ENCODE measurements at places on chromosomes 5 and 9.
A peak's percentile ranks its signal among the peaks of the same experiment; 100 is the strongest.

GRCh38 chr5:36323926-36324781 is 22.5 kb upstream of the RANBP3L start:
- no peak for DNase-seq

GRCh38 chr9:99265691-99266090 is 43.6 kb downstream of the SEC61B start:
- DNase-seq: no peak

- DNase-seq: no peak
These were observed 98.8 kb upstream of the KLF4 start for GRCh38 chr9:107588393-107588792.

GRCh38 chr9:131951905-131952304 is 127.8 kb downstream of the MED27 start:
- peak; percentile 27 for DNase-seq

- no peak for DNase-seq
These were observed 75.4 kb upstream of the S1PR3 start for GRCh38 chr9:88915916-88916315.

- DNase-seq: no peak
These were observed 493.9 kb downstream of the NTRK2 start for GRCh38 chr9:85163415-85163814.

All from BE2C (cell line).